ENCODE measurements at places on chromosomes 6 and 20. TPM values are rescaled to one million over a fixed set of nuclear protein-coding genes. Genes with fewer than 3 reads are reported as not detected.

Gene FOXO3
- 45.0 TPM for total RNA-seq

Gene TPD52L1
- total RNA-seq, result 48.0 TPM

Gene RSPO4
- not detected for total RNA-seq

Gene TNFRSF6B
- total RNA-seq, result 0.79 TPM

Gene SLC22A16
- not detected for total RNA-seq

Gene IRF4
- total RNA-seq, result 0.05 TPM

Gene CUTA
- 241 TPM for total RNA-seq

Gene ULBP2
- 13.9 TPM for total RNA-seq

Gene MYO6
- 32.5 TPM for total RNA-seq

Gene NMBR
- not detected for total RNA-seq

Gene RPS6KA2
- total RNA-seq, result 127 TPM
